ENCODE measurements at places on chromosomes 11 and 22.

DNA sequence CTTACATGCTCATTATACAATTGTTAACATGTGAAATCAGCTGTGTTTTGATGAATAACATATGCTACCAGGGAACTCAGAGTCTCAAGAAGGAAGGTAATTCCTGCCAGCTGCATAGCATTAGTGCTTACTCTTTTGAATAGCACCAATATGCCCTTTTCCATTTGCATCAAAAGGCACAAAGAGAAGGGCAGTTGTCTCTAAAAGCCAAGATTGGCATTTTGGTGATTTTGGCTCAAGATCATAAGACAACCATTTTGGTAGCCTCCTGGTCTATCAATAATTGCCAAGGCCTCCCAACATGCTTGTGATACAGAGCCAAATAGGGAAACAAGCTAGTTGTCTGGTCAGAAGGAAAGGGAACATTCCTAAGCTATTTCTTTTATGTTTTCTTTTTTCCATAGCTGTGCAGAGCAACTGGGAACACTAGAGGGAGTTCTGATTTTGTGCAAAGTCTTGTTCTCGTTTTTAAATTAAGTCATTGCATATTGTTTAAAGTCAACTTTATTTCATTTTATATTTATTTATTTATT, 416.7 kb upstream of the CHORDC1 start:
- no peak for DNase-seq

DNA sequence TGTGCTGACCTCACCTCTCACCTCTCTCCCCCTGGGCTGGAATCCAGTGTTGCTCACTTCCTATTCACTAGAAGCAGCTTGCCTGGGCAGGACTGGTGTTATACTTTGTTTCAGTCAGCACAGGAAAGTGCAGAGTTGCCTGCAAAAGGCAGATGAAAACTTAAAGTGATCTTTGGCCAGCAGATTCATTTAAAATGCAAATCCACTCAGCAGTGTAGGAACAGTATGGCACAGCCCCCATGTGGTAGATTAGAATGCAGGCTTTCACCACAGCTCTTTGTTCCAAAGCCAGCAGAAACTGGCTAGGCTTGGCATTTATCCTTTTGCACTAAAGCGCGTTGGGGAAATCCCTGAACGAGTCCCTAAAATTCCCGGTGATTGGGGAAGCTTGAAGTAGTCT, 301.2 kb downstream of the OR4C45 start:
- no peak for DNase-seq

- DNase-seq, result no peak
Measured at GRCh38 chr11:3949125-3949524, 93.7 kb downstream of the STIM1 start.

- peak; percentile 67 for DNase-seq
Measured at GRCh38 chr11:123020968-123021367, 39.3 kb upstream of the BSX start.

- no peak for DNase-seq
Measured at GRCh38 chr11:61926235-61926634, 8.9 kb upstream of the RAB3IL1 start.
